ENCODE measurements at places on chromosomes 12 and 14.

DNA sequence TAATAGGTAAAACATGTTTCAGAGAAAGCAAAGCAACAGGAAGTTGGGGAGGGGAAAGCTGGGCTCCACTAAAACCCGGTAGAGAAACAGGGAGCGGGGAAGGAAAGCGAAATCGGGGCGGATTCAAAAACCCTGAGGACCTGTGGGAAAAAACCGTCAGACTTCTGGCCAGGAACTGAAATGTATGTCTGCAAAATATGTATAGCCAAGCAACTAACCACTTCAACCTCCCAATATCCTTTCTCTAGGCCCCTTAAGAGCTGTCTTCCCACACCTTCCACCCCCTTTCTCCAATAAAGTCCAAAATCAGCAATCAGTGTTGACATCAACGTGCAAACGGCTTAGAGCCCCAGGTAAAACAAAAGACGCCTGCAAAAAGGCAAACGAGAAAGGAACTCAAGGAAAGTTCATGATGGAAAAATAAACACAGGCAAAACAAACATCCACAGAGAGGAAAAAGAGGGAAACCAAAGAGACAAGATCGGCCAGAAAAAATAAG, 32.8 kb downstream of the SIX1 start:
- no peak for DNase-seq

GRCh38 chr14:79407572-79407971, 803.7 kb downstream of the DIO2 start:
- no peak for DNase-seq

DNA sequence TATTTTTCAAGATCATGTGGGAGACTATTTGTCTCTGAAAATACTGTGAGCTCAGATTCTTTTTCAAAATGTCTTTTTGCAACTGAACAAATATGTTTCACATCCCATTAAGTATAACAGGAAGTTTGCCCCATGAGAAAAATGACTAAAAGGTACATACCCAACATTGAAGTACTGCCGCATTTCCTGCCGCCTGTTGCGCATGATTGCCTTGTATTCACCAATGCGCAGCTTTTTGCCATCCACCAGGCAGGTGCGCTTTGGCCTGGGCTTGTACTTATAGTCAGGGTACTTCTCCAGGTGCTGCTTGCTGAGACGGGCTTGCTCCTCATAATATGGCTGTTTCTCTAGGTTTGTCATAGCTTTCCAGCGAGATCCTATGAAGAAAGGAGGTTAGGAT, 413.2 kb downstream of the SOX5 start:
- no peak for DNase-seq

DNA sequence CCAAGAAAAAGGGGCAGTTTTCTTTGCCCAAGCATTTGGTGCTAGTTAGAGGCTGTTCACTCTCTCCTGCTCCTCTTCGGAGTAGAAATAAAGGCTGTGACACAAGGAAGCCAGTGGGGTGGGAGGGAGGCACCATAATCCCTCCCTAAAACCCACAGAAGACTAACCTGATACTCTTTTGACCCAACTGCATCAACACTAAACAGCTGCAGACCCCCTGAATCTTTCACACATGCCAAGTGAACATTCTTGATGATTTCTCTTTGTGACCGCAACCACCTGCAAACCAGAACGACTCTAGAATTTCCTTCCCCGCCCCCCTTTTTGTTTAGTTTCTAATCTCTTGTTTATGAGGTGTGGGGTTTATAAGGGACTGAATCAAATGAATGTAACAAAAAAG, 175.8 kb upstream of the BCL2L14 start:
- no peak for DNase-seq

- DNase-seq: no peak
Observed at GRCh38 chr12:24198070-24198469, 248.6 kb upstream of the SOX5 start.

DNA sequence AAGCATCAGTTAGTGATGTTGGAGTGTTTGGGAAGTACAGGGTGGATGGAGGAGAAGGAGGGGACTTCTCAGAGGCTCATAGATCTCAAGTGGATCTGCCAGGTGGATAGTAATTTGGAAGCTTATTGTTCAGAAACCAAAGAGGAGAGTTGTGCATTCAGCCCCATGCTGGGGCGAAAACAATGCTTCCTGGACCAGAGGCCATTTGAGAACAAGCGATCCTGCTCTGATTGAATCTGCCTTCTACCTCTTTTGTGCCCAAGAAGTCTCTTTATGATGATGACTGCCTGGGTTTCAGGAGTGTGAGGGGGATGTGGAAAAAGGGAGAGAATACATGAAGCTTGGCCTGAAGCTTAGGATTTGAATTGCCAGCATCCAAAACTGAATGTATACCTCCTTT, 110.8 kb upstream of the SRRM4 start:
- DNase-seq: no peak

GRCh38 chr12:26193539-26193938, 1.8 kb upstream of the SSPN start:
- no peak for DNase-seq

DNA sequence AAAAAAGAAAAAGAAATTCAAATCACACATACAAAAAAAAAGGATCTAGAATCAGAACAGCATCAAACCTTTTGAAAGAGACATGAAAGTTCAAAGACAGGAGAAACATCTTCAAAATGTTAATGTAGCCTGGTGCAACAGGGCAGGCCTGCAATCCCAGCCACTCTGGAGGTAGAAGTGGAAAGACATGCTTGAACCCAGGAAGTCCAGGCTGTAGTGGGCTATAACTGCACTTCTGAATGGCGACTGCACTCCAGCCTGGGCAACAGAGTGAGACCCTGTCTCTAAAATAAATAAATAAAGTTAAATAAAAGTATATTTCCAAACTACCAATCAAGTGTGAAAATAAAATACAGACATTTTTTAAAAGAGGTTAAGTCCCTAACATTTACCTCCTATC, 18.7 kb upstream of the AP4S1 start:
- DNase-seq: no peak

GRCh38 chr12:5900076-5900475, 45.0 kb downstream of the ANO2 start:
- no peak for DNase-seq
